ENCODE measurements at places on chromosomes 13 and 19.

DNA sequence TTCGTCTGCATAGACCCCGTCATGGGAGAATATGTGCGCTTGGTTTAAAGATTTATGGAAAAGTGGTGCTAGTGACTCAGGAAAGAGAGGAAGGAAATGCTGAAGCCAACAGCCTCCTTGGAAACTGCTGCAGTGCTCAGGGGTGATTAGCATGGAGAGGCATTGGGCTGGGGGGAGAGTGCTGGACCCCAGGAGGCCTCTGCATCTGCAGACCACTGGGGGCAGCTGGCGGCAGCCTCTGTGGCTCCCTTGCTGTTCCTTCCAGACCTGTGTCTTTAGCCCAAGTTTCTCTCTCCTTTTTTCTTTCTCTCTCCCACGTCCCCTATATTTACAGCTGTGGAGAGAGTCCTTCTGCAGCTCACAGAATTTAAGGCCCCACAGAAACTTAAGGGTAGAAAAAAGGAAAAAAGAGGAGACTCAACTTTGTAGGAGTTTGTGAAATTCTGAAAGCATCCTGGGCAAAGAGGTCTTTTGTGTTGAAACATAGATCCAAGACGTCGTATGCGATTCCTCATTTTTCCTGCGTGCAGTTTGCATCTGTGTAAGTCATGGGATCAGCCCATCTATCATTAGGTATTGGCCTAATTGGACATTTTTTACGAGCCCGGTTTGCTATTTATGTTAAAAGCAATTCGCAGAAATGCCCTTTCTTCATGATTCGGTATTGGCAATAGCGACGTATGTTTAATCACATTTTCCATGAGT, 116.2 kb upstream of the ZNF536 start:
- no peak for DNase-seq

DNA sequence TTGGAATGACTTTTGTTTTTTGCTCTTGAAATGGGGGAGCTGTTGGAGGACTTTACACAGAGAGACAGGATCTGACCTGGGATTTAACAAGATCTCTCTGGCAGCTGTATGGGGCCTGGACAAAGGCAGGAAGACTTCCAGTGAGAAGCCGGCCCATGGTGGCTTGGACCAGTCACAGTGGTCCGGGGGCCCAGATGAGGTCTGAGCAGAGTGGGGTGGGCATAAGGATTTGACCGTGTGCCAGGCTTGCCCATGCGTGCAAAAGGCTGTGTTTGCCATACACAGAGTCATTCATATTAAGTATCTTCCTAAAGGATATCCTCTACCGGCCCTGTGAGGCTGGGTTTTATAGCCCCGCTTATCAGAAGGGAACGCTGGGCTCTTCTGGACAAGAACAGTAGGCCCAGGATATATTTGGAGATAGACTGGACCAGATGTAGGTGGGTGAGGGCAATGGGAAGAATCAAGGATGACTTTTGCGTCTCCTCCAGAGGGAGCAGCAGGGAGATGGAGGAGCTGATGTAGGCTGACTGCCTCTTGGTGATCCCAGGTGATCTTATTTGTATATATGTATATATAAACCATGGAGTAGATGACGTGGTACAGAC, 4.1 kb downstream of the SPACA6 start:
- peak; percentile 52 for DNase-seq

DNA sequence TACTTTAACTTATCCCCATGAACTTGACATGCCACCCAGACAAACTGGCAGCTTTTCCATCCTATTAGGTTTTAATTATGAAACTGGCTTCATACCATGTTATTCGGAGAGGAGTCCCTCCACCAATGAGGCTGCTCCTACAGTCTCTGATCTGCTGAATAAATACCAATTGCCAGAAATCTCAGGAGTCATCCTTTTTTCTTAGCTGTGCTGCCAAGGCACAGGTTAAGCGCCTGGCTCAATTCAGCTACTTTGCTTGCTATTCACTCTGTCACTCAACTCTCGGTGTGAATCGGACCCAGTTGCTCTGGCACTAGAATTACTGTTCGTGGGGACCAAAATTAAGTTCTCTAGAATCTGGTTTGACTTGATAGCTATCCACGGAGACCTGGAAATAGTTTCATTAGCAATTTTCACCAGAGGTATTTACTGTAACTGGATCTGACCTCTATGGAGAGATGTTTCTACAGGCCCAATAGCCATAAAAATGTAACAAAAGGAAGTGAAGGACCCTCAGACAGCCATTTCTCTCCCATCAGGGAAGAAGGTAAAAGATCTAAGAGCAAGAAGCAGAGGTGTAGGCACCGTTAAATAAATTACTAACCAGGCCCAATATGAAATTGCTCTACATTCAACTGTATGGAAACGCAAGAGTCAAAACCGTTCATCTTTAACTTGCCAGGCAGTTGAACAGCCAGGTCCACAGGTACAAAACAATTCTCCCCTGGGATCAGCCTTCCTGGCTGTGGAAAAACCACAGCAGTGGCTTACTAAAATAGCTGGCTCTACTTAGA, 5.4 kb downstream of the ZC3H4 start:
- DNase-seq: no peak

DNA sequence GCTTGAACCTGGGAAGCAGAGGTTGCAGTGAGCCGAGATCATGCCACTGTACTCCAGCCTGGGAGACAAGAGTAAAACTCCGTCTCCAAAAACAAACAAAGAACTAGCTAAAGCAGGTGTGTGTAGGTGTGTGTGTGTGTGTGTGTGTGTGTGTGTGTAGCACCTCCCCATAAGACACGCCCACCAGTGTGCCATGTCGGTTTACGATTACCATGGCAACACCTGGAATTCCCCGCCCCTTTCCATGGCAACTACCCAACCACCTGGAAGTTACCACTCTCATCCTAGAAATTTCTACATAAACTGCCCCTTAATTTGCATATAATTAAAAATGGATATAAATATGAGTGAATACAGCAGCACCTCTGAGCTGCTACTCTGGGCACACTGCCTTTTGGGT, 80.9 kb upstream of the ADGRE5 start:
- DNase-seq: no peak

- DNase-seq: no peak
Observed at GRCh38 chr13:28067491-28067890, 32.9 kb downstream of the FLT3 start.

DNA sequence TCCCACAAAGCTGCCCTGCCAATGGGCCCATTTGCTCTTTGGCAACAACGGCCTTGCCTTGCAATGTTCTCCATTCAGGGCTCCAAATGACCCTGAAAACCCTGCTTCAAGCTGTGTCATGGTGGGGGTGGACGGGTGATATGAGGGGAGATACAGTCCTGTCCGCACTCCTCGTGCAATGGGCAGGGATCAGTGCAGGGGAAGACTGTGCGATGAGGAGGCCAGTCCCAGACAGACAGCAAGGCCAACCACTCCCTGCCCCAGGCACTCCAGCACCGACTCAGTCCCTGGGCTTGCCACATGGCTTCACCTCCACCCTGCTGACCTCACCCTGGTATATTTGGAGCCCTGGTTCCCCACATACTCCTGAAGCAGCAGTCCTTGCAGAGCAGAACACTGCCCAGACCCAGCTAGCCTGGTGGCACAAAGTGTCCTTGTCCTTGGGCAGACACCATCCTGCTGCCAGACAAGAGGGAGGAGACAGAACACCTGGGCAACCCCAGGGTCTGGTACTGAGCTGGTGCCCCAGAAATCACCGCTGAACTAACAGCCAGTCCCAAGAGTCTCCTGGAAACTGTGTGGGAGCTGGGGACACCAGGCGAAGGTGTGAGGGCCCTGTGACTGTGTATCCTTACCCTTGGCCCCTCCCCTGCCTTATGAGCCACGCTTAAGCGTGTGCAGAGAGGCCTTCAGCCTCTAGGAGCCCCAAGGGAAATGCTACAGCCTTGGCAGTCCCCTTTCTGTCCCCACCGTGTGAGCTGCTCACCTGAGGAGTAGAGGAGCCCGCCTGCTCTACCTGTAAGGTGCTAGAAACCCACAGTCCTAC, 9.1 kb upstream of the SLC35E1 start:
- no peak for DNase-seq

GRCh38 chr13:101098873-101099272, 317.4 kb downstream of the NALCN start:
- no peak for DNase-seq

DNA sequence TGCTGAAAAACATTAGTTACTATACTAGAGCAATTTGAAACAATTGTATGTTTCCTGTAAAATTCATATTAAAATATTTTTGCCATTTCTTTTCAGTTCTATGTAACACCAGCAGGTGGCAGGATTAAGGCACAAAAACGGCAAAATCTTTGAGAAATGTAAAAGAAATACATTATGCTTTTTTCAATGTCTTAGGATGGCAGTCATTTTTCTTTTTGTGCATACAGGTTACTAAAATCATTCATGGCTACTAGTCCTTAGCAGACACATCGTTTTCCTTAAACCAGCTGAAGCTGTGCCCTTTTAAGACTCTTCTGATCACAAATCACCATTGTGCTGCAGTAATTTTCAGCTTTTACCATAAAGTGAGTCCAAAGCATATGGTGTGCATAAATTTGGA, 800.7 kb upstream of the SLITRK5 start:
- no peak for DNase-seq

Measured in right atrium auricular region (tissue), 2 donors.